ENCODE measurements at places on chromosomes 7 and 10.

- DNase-seq, result no peak
Observed at GRCh38 chr10:83959328-83959727, 180.0 kb upstream of the GHITM start.

DNA sequence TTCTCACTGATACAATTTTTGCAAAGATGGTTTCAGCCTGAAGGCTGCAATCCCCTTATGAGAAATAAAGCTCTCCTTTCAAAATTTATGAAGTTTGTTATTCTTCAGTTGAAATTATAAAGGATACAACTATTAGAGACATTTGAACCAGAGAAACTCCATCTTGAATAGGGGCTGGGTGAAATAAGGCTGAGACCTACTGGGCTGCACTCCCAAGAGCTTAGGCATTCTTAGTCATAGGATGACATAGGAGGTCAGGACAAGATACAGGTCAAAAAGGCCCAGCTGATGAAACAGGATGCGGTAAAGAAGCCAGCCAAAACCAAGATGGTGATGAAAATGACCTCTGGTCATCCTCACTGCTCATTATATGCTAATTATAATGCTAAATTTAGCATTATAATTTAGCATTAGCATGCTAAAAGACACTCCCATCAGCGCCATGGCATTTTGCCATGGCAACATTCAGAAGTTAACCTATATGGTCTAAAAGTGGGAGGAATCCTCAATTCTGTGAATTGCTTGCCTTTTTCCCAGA lies 22.4 kb upstream of the IFIT1B start:
- no peak for DNase-seq

GRCh38 chr10:4646547-4646946 lies 179.5 kb upstream of the AKR1E2 start:
- DNase-seq, result no peak

DNA sequence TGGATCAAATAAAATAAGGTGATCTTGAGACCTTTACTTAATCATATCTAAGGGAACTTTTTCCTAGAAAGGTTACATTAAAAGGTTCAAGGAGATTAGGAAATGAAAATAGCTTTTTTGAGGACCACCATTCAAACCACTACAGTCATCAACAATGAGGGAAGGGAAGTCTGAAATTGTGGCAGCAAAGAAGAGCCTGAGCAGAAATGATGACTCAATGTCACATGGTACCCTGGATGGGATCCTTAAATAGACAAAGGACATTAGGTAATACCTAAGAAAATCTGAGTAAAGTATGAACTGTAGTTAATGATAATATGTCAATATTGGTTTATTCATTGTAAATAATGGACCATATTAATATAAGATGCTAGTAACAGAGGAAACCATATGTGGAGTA lies 236.0 kb downstream of the SEMA3D start:
- no peak for DNase-seq

- no peak for DNase-seq
Observed at GRCh38 chr10:80659289-80659688, 121.6 kb downstream of the SH2D4B start.

- no peak for DNase-seq
Observed at GRCh38 chr10:75764974-75765788, 333.8 kb downstream of the LRMDA start.

DNA sequence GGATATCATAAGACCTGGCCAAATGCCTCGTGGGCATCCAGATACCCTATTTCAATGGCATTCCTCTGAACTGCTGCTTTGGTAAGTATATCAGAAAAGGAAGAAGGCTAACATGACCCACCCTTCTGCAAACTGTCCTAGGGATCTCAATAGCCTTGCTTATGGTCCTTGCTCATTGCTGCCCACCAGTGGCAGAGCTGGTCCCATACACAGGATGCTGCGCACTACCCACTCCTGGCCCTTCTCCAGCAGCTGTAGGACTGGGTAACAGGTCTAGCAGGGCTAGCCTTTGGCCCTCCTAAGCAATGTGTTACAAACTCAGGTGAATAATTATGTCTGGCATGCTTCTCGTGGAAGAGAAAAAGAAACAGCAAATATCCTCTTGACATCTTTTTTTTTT lies 72.5 kb downstream of the C10orf90 start:
- no peak for DNase-seq

DNA sequence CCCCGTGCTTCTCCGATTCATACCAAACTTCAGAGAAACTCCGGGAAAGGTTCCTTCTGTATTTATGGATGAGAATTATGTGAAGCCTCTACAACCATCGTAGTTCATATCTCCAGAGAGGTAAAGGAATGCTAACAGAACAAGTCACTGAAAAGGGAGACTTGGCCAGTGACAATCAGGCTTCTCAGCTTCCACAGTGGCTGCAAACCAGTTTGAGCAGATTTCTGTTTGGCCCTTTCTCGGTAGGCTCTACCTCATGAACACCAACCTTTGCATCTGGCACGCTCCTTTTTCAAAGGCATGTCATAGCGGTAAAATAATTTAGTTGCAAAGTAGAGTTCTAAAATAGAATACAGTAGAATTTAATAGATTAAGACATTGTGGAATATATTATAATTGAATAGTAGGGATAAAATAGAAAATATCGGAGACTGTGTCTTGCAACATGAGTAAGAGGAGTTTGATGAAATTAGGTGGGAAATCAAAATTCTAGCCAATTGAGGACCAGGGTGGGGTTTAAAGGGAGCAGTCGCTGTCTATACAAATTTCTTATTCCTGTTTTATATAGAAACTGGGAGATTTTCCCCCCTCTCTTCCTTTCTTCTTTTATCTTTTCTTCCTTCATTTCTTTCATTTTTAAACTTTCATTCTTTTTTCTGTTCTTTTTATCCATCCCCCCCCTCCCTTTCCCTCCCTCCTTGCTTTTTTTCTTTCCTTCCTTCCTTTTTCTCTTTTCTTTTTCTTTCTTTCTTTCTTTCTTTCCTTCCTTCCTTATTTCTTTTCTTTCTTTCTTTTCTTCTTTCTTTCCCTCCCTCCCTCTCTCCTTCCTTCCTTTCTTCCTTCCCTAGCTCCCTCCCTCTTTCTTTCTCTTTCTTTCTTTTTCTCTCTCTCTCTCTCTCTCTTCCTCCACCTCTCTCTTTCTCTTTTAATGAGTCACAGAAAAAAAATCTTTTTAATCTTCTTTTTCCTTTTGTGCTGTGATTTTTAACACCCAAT lies 161.5 kb upstream of the KLF6 start:
- DNase-seq, result no peak

DNA sequence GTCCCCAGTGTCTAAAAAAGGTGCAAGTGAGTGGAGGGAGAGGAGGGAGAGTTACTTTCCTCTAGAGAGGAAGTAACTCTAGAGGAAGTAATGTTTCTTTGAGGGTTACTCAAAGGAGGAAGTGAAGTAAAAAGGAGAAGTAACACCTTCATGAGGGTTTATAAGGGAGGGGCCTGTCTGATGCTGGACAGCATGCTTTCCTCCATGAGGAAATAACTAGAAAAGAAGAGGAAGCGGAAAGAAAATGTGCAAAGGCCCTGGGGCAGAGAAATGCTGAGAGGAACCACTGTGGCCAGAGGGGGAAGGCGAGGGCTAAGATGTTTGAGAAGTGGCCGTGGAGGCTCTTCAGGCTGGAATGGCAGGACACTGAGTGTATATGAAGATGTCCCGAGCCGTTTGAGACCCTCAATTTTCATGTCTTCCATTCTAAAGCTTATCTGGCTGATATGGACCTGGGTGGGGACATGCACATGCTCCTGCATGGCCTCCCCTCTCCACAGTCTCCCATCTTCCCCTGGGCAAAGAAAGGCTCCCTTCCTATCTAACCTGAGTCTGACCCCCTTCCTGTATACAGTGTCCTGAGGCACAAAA lies 3.4 kb upstream of the SLC18A2 start:
- DNase-seq, result no peak

DNA sequence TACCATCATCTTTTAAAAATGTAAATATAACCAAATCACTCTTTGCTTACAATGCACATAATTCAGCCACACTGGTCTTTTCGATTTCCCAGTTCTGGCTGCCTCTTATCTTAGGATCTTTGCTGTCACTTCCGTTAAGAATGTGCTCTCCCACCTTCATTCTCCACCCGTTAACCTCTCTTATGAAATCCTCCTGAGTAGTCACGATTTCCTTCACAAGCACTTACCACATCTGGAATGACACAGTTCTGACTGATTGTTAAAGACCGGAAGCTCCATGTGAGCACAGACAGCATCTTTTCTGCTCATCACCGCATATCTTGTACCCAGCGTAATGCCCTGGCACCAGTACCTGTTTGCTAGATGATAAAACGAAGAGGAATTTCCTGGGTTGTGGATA lies 84.3 kb downstream of the CUL2 start:
- no peak for DNase-seq

GRCh38 chr7:47937711-47938573 lies 10.3 kb downstream of the PKD1L1 start:
- no peak for DNase-seq

DNA sequence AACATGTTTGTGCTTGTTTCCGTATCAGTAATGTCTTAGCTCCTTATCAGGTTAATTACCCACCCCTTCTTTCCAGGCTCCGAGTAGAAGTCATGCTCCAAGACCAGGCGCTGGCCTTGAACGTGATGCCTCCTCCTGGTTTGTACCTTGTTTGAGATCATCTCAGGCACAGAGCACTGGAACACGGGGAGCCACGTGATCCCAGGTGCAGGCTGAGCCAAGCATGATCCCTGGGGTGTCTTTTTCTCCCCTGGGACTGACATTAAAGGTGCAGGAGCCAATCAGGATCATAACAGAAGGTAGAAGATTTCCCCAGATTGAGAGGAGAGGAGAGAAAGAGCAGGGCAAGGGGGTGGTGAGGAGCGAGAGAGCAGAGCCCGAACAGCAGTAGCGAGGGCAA lies 626.1 kb upstream of the GALNT17 start:
- no peak for DNase-seq

- no peak for DNase-seq
Observed at GRCh38 chr7:135316648-135317313, 83.1 kb downstream of the STRA8 start.

- DNase-seq, result no peak
Observed at GRCh38 chr7:150390205-150390604, 11.1 kb downstream of the ZNF775 start.

GRCh38 chr7:14503623-14504022 lies 398.9 kb downstream of the DGKB start:
- DNase-seq, result no peak

DNA sequence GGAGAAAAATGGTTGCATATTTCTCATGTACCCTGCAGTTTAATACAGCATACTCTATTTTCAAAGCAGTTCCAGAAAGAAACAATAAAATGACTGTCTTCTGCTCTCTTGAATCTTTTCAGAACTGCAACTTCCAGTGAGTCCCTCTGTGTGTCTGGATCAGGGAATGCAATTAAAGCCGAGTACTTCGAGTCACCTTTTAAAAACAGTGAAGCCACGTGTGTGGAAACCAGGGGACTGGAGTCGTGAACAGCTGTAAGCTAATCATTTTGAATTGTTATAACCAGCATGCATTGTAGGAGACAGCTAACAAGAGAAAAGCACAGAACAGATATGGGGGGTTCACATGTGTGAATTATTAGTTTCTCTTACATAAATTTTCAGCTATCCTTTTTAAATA lies 109.1 kb downstream of the CPED1 start:
- no peak for DNase-seq

- no peak for DNase-seq
Observed at GRCh38 chr10:72625276-72625607, 637 bp downstream of the MICU1 start.

DNA sequence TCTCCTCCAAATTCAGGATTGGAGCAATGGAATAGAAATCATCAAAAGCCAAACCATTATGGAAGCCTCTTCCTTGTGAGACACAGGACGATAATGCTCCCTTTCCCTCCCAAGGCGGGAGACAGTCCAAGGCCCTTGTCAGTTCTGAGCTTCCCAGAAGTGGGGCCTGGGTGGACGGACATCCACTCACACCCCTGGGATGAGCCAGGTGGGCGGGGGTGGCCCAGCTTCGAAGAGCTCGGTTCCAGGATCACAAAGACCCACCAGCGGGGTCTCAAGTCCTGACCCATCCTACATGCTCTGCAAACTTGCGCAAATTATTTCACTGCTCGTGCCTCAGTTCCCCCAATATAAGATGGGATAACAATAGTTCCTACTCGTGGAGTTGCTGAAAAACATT lies 10.1 kb upstream of the FOXL3 start:
- DNase-seq, result no peak

DNA sequence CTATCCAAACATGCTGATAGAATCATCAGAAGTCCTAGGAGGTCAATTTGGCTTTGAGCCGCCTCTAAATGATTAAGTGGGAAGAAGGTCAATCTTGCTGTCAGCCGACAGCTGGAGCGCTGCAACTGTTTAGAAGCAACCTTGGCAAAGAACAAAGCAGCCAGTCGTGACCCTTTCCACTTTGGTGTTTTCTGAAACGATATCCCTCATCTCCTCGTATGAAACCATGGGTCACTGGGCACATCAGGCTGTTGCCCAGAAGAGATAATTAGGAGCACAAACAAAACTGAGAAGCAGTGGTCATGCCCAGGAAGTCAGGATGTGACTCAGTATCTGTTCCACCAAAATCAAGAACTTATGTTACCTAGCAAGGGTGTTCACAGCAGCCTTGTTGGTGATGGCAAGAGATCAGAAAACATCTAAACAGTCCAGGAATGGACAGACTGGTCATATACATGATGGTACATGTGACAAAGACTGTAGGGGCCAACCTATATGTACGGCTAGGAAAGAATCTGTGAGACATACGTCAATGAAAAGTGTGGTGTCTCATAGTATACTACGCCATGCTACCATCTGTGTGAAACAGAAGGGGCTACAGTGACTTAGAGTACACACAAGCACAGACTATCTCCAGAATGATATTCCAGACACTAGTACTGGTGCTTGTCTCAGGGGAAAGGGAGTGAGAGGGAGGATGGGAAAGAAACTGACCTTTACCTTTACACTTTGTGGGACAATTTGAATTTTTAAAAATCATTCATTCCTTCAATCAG lies 22.4 kb downstream of the STN1 start:
- DNase-seq, result peak; percentile 23

DNA sequence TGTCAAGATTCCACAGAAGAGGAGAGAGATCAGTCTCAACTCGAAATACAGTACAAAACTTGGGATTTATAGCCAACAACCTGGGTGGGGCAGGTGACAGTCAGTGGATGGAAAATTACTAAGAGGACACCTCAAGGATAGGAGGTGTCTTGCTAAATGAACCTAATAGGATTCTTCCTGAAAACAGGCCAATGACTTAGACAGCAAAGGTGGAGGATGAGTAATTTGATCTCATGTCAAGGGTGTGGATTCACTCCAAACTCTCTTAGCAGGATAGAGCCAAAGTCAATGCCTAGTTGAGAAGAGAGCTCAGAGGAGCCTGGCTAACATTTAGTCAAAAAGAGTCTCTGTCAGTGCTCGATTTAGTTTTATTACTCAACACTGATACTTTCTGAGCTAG lies 106.7 kb upstream of the INSYN2A start:
- DNase-seq, result no peak

- DNase-seq, result no peak
Observed at GRCh38 chr10:119680650-119681081, 29.5 kb downstream of the BAG3 start.

DNA sequence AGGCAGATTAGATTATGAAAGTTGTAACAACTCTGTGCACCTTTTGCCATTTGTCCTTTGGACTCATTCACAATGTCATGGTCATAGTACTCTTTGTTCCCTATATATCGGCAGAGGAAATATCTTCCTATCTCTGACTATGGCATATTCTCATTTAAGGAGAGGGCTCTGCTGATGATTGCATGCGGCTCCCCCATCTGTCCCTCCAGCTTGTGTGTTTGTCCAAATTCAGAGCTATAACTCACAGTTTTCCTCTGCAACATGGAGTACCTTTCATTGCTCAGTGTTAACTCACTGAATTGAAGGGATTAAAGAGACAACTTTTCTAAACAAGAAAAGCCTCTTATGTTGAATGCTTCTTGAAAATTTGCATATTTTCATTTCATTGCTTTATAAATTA lies 145.5 kb downstream of the OTUD1 start:
- DNase-seq, result no peak

Data from activated T-cell treated with anti-CD3 and anti-CD28 coated beads, Interleukin-2, amount 50 U/mL, for 48 hours (primary cell).